Germinal center (tissue), 1 donor: ENCODE measurements at places on chromosomes 3 and 15.

GRCh38 chr3:171396048-171396447 lies 64.2 kb downstream of the TNIK start:
- no peak for DNase-seq

GRCh38 chr3:65614585-65614984 lies 424.1 kb downstream of the MAGI1 start:
- no peak for DNase-seq

DNA sequence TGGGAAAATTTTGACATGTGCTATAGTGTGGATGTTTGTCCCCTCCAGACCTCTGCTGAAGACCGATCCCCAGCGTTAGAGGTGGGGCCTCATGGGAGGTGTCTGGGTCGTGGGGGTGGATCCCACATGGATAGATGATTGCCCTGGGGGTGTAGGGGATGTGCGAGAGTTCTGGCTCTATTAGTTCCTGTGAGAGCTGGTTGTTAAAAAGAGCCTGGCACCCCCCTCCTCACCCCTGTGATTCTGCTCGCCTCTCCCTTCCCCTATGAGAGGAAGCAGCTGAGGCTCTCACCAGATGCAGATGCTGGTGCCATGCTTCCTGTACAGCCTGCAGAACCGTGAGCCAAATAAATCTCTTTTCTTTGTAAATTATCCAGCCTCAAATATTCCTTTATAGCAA lies 67.4 kb downstream of the ATP10A start:
- no peak for DNase-seq

GRCh38 chr3:98612587-98612986 lies 19.2 kb upstream of the CPOX start:
- no peak for DNase-seq

GRCh38 chr3:123783050-123783689 lies 101.0 kb downstream of the MYLK start:
- DNase-seq: no peak

GRCh38 chr3:187567661-187568121 lies 102.5 kb downstream of the SST start:
- DNase-seq: no peak

DNA sequence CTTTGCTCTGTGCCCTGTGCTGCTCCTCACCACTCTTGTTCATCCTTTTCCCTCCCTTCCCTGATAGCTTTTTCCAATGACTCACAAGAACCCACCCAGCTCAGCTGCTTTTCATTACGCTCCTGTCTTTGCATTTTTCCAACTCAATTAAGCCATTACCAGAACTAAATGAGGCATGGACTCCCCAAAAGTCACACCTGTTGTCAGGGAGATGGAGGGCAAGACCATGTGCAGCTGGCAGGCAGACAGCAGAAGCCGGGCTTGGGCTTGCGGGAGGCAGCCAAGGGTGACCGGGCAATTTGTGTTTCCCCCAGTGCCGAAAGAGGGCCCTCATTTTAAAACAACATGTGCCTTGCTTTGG lies 64.3 kb downstream of the CASR start:
- peak; percentile 60 for DNase-seq

DNA sequence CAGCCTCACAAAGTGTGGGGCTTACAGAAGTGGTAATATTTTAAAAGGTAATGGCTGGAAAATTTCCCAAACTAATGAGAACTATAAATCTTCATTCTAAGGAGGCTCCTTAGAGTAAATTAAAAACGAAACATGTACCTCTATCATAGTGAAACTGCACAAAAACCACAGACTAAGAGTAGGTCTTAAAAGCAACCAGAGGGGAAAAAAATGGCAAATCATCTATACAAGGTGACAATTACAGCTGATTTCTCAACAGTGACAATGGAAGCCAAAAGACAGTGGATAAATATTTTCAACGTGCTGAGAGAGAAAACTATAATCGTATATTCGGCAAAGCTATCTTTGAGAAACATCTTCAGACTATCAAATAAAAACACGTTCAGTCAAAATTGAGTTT lies 20.6 kb downstream of the HEG1 start:
- DNase-seq: no peak

DNA sequence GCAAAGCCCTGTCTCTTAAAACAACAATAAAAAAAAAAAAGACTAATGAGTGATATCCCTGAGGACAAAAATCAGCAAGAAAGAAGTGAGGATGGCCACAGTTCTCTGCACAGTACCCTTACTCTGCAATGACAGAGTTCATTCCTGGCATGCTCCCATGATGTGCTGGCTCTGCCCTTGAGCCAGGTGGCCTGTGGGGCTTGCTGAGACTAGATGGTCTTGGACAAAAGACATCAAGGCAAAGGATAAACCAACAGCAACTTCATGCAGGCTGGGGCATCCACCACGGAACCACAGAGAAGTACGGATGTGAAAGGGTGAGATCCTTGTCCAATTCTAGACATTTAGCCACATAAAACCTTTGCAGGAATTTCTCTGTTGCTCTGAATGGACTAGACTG lies 12.7 kb downstream of the MGLL start:
- no peak for DNase-seq

GRCh38 chr3:88369337-88369736 lies 219.6 kb downstream of the C3orf38 start:
- no peak for DNase-seq

- DNase-seq: no peak
Measured at GRCh38 chr15:25664761-25665160, 198.4 kb downstream of the ATP10A start.

- DNase-seq: no peak
Measured at GRCh38 chr15:49696433-49696832, 75.6 kb downstream of the DTWD1 start.

DNA sequence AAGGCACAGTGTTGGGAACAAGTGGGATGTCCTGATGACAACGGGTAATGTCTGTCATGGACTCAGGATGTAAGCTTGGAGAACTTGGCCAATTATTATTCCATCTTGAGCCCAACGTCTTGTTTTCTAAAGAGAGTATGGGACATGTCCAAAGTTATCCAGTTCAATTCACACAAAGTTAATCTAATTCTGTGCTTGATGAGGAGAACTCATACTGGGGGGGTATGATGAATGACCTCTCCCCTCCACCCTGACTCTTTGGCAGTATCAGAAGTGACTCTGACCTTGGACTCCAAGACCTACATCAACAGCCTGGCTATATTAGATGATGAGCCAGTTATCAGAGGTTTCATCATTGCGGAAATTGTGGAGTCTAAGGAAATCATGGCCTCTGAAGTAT lies 36.3 kb downstream of the TGM4 start:
- no peak for DNase-seq

- no peak for DNase-seq
Measured at GRCh38 chr3:10416730-10417300, 88.6 kb downstream of the ATP2B2 start.

- DNase-seq: no peak
Measured at GRCh38 chr3:39011191-39011736, 40.5 kb downstream of the SCN11A start.

GRCh38 chr3:151620071-151620470 lies 113.7 kb upstream of the AADACL2 start:
- no peak for DNase-seq

DNA sequence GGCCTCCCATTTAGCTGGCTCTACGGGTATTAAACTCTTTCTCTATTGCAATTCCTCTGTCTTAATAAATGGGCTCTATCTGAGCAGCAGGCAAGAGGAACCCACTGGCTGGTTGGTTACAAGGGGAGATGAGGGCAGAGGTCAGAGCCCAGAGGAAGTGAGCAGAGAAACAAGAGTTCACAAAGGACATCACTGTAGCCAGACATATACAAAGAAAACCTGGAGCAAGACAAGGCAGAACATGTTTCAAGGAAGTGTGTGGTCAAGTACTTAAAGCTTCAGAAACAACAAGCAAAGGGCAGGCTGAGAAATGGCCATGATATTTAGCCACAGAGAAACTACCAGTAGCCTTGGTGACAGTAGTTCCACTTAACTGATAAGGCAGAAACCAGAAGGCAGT lies 24.3 kb downstream of the SUSD5 start:
- DNase-seq: no peak

DNA sequence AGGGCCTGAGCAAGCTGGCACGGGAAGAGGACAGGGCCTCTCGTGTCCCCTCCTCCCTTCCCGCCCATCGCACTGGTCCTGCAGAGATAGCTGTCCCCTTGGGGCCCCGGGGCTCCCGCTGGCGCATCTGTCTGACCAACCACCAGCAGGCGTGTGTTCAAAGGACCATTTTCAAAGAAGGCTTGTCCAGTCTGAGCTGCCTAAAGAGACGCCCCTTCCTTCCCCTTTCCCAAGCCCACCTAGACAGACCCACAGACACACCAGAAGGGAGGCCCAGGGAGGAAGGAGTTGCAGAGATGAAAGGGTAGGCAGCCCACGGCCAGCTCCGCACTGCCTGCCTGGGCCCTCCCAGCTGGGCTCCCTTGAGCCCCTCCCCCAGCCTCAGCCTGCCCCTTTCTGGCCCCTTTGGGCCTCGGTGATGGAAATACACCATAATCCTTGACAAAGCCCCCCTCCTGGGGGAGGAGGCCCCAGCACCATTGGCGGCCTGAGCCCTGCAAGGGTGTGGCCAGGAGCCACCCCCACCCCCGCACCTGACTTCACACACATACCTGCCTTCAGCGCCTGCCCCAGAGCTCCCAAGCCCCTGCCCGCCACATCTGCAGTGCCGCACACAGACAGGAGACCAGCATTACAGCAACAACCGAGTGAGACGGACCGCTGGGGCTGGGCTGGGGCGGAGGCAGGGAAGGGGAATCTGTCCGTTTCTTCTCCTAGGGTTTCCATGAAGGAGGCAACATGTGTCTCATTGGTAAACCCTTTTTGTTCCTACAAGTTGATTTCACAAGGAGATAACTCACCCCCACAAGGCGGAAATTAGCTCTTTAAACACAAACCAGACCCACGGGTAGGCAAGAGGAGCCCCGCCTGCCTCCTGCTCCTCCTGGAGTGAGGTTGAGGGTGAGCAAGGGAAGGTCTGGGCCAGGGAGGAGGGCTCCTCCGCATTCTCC lies at the start of gene STRA6:
Gene STRA6 (minus strand): TSS at position 336 of the 950 bp plus-strand sequence. CDS start 520 bp downstream, outside the sequence.
- DNase-seq: no peak

GRCh38 chr15:97545799-97546198 lies 414.7 kb upstream of the ARRDC4 start:
- no peak for DNase-seq

- DNase-seq: no peak
Measured at GRCh38 chr3:66442254-66443117, 58.3 kb downstream of the LRIG1 start.

GRCh38 chr3:195169011-195169649 lies 101.8 kb downstream of the XXYLT1 start:
- no peak for DNase-seq

- DNase-seq: no peak
Measured at GRCh38 chr3:87267953-87268645, 8.3 kb downstream of the POU1F1 start.

GRCh38 chr15:70127288-70127746 lies 29.6 kb upstream of the TLE3 start:
- DNase-seq: no peak

DNA sequence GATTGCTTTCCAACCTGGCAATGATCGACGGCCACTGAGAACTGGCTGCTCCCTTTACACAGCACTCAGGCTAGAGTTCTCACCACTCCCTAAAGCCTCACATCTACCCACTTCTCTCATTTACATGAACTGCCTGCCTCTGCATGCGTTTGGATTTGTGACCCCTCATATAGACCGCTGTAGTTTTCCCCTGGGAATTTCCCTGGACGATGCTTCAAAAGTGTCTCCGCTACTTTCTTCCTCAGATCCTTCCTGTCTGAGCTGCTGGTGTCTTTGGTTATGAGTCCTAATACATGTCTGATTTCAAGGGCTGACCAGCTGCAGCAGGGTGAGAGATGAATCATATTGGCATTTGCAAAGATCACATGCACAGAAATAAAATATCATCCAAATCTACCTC lies 116.7 kb upstream of the ETV5 start:
- DNase-seq: no peak

GRCh38 chr3:195903950-195904290 lies 4.4 kb downstream of the TNK2 start:
- DNase-seq: no peak

GRCh38 chr15:83287541-83288027 lies 3.1 kb upstream of the BNC1 start:
- DNase-seq: no peak

GRCh38 chr3:132595014-132595413 lies 2.1 kb upstream of the ACKR4 start:
- peak; percentile 15 for DNase-seq

DNA sequence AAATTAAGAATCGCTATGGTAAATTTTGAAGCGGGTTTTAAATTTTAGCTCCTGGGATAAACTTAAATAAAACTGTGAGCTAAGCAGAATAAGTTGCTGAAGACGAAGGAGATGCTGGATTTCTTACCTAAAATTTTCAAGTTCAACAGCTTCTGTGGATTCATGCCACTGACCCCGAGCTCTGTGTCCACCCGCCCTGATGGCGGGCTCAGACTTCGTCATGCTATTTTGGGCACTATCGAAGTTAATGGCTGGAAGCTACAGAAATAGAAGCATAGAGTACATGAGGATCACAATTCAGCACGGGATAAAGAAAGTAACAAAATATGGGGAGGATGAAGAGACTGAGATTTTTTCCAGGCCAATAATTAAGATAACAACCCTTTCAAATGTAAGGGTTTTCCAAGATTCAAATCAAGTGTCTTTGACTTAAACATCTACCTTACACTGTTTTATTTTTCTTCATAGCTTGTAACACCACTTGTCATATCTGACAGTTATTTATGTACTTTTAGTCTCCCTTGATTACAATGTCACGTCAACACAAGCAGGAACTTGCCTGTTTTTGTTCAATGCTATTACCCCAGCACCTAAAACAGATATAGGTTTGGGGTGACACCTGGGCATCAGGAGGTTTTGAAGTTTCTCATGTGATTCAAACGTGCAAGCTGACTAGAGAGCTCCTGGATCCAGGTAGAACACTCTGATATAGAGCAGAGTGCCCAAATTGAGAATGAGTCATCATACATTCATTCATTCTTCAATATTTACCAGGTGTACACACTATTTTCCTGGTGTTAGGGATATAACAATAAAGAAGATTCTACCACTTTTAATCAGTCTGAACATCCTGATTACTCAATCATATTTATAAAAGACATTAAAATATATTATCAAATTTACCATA lies 23.0 kb downstream of the NEK10 start:
- DNase-seq: no peak

- DNase-seq: no peak
Measured at GRCh38 chr3:132346841-132347736, 29.9 kb downstream of the ACP3 start.

DNA sequence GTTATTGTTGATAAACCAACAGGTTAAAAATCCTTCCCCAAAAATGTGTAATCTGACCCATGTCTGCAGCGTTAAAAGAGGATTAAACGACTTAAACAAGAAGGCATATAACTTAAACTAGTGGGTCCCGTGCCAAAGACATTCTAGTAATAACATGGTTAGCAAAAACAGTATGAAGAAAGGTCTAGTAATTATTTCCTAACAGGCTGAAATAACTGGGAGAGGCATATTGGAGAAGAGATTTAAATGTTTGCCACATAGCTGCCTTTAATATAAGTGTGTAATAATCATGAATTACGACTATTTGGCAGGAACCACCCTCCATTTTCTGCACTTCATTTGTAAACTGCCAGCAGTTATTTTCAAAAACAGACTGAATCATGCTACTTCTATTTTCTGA lies 67.7 kb upstream of the CSPG5 start:
- DNase-seq: no peak
